ENCODE measurements at places on chromosomes 4 and X.
A peak's percentile ranks its signal among the peaks of the same experiment; 100 is the strongest.

DNA sequence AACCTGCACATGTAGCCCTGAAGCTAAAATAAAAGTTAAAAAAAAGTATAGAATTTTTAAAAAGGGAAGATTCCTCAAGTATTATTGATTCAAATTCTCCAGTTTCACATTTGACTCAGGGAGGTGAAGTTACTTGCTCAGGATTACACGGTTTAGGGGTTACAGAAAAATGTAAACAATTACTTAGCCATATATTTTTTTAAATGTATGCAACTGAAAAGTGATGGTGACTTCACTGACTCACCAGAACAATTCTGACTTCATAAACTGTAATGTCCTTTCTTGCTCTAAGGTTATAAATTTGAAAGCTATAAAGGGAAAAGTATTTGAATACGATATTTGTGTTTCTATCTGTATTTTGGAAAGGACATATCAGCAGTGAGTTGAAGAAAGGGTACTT is 371.2 kb downstream of the SPRY1 start:
- no peak for DNase-seq

DNA sequence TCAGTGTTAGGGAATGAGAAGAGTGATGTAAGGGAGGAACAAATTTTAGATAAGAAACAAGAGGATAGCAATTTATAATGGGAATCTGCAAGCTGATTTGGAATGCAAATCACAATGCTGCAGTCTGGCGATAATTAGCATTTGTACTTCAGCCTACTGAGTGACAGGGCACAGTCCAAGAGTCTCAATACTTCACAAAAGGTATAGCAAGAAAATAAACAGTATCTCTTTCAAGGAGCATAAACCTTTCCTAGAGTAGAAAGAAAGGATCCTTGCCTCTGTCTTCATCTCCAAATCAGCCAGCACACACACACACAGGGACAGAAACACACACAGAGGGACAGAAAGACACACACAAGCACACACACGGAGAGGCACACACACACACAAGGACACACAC is 1.1 kb upstream of the GPM6A start:
- DNase-seq, result no peak

DNA sequence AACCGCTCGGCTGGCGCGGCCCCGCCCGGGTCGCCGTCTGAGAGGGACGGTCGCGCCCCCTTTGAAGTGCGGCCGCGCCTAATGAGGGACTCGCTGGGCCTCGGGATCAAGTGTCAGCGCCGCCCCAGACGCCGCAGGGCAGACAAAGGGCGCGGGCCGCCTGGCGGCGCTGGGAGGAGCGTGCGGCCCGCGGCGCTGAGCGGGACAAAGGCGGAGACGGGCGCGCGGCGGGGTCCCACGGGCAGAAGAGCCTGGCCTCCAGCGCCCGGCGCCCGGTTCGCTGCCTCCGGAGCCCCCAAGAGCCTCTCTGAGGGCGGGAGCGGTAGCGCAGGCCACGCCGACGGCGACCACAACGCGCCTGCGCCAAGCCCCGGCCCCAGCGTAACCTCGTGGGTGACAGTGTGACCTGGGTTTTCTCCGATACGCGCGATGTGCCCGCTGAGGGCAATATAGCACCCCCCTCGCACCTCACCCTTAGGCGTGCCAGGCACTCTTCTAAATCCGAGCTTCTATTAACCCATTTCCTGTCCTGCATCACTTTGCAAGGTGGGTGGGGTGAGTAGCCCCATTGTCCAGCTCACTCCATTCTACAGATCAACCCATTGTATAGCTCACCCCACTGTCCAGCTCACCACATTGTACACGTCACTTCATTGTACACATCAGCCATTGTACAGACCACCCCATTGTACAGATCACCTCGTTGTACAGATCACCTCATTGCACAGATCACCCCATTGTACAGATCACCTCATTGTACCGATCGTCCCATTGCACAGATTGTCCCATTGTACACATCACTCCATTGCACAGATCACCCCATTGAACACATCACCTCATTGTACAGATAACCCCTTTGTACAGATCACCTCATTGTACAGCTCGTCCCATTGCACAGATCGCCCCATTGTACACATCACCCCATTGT is 33.7 kb upstream of the STX18 start:
- peak; percentile 54 for DNase-seq

DNA sequence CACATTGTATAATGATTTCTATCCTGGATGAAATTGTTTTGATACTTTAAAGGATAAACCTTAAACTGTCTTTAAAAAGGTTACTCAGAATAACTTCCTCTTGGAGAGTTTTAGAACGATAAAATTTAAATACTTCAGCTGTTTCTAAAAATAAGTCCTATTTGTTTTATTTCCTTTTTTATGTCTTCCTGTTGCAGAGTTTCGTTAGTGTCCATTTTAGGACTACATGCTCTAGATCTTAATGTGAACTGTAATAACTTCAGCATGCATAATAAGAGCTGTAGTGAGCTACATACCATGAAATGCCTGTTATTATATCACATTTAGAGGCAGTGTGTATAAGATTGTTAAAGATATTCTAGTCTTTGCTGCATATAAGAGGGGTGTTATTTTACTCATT is 14.6 kb downstream of the ATP10D start:
- no peak for DNase-seq

DNA sequence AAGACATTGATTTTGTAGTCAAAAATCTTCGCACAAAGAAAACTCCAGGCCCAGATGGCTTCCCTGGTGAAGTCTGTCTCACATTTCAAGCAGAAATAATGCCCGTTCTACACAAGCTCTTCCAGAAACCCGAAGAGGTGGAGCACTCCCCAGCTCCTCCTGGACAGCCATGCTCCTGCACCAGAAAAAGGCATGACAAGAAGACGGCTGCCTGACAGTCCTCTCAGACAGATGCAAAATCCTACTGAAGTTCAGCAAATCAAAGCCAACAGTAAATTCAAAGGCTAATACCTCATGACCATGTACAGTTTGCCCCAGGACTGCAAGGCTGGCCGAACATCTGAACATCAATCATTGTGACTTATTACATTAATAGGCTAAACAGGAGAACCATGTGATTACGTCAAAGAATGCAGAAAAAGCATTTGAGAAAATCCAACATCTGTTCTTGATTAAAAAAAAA is 30.8 kb upstream of the MXD4 start:
- DNase-seq, result no peak

DNA sequence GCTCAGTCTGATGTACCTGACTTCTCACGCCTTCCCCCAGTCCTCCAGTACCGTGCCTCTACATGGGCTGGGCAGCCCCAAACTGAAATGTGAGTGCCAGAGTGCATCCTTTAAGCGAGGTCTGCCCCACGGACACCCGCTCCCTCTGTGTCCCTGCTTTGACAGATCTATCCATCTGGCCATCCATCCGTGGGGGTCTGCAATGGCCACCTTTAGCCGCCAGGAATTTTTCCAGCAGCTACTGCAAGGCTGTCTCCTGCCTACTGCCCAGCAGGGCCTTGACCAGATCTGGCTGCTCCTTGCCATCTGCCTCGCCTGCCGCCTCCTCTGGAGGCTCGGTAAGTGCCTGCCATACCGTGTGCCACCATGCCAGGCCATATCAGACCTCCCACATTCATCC is 827 bp downstream of the PORCN start:
- DNase-seq, result no peak

- no peak for DNase-seq
Observed at GRCh38 chr4:105710678-105711077, 2.1 kb downstream of the GSTCD start.

GRCh38 chr4:146062340-146062739 is 113.2 kb upstream of the LSM6 start:
- no peak for DNase-seq

DNA sequence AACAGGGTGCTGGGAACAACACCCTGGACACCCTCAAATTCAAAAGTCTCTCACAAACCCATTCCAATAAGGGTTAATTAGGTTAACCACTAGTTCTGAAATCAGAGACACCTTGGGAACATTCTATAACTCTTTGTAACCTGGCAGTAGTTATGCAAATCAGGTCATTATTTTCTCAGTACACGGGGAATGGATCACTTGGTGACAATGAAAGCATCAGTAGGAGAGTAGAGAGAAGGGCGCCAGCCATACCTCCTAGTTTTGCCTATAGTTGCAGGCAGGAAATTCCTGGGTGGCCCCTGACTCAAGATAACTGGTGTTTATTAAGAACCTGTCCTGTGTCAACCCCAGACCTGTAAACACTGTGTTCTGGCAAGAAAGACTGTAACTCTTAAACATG is 2.5 kb downstream of the CCDC110 start:
- no peak for DNase-seq

DNA sequence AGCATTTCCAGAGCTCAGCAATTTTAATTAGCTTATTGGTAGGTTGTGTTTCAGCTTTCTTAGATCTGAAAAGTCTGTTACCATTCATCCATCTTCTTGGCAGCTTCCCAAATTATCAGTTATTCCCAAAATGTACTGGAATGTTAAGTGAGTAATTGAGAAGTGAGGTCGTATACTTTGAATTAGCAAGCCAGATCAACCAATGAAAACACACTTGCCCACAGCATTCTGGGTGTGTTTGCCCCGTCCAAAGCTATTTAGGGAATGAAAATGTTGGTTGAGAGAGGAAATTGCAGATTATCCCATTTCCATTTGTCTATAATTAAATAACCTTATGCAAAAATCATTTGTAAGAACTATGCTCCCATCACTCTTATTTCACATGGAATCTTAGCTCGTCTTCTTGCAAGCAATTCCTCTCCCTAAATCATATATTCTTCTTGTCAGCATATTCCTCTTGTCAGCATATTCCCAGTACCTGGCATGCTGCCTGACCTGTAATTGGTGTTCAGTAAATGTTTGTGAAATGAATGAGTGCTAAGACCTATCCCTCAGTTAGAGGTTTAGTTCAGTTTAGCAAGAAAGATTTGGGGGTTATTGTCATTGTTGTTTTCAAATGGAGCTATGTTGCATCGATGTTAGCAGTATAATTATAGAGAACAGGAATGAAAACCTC is 23.3 kb upstream of the ANTXR2 start:
- DNase-seq, result no peak

- DNase-seq, result no peak
Observed at GRCh38 chr4:169975131-169975837, 50.9 kb downstream of the MFAP3L start.

GRCh38 chr4:2624782-2625530 is 88.5 kb downstream of the FAM193A start:
- DNase-seq, result no peak

GRCh38 chr4:147760695-147761094 is 28.8 kb downstream of the ARHGAP10 start:
- peak; percentile 41 for DNase-seq

DNA sequence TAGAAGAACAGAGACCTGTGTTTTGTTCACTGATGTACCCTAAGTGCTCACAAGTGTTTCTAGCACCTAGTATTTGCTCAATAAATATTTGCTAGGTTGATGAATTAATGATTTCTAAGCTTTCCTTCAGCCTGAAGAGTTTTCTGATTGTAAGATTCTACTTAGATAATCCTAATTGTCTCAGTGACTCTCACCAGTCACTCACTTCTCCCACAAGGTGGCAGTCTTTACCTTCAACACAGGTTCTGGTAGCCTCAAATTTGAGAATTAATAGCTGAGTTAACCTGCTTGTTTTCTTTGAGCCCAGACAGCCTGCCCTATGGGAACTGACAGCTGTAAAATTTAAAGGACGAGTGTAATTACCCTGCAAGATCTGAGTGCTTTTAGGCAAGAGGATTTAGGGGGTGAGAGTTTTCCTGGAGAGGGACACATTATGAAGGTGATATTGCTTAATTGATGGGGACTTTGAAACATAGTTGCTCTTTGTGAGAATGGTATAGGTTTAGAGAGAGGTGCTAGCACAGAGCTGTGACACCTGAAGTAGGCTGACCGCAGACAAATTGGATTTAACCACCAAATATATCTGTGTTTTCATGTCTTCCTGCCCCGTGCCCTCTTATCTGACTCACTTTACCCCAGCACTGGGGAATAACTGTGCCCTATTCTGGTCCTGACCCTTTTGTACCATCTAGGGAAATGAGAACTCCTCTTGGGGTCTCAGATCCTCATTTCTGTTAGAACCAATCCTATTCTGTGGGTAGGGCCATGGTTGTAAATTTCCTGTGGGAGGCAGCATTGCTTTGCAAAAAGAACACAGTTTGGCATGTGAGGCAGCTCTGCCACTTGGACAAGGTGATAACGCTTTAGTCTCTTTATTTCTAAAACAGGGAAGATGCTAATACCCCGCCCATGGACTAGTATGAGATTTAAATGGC is 27.7 kb downstream of the CD38 start:
- DNase-seq, result peak; percentile 38

- no peak for DNase-seq
Observed at GRCh38 chr4:107246761-107247160, 210.6 kb upstream of the DKK2 start.

DNA sequence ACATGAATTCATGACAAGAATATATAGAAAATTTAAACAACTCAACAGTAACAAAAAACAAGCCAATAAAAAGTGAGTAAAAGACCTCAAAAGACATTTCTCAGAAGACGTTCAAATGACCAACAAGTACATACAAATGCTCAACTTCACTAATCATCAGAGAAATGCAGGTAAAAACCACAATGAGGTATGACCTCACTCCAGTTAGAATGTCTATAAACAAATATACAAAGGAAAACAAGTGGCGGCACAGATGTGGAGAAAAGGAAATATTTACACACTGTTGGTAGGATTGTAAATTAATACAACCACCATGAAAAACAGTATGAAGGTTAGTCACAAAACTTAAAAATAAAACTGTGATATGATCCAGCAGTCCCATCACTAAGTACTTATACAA is 1033.1 kb downstream of the RAPGEF2 start:
- no peak for DNase-seq

- DNase-seq, result no peak
Observed at GRCh38 chrX:133530960-133531359, 115.7 kb upstream of the GPC4 start.

DNA sequence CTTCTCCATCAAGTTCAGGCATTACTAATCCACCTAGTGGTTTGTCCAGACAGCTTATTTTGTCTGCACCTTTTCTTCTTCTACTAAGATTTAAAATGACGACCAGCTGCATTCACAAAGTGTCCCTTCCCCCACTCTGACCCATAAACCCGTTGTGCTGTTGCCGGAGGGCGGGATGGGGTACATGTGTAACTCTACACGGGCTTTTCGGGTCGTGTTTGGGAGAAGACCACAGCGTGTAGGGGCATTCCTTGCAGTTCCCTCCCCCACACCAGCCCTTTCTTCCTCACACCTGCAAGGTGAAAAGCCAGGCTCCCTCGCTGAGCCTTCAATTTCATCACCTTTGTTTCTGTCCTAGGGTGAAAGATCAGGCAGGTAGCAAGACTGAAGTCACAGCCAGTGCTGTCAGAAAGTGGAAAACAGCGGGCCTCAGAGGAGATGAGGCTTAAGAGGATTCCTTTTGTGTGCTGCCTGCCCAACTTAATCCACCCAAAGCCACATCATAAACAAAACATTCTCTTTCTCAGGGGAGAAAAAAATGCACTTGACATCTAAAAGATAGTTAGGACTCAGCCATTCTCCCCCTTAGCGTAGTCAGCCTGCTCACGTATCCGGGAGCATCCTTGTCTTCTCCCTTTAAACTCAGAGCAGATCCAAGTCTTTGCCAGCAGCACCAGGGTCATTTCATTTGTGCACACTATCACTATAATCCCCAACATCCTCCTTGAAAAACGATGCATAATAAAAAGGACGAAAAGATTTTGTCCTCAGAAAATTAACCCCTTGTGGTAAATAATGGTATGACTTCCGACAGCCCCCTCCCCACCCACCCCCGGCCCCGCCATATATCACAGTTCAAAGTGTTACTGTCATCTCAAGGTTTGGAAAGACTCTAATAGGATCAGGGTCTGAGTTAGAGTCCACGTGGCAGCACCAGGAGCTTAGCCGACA is 599.0 kb downstream of the RAB28 start:
- DNase-seq, result no peak
